CD4-positive, alpha-beta T cell treated with Interleukin-10 for 1 hour (primary cell): ENCODE measurements at places on chromosomes 3 and 15.

- DNase-seq, result no peak
Measured at GRCh38 chr15:70995383-70995970, 102.9 kb downstream of the LRRC49 start.

DNA sequence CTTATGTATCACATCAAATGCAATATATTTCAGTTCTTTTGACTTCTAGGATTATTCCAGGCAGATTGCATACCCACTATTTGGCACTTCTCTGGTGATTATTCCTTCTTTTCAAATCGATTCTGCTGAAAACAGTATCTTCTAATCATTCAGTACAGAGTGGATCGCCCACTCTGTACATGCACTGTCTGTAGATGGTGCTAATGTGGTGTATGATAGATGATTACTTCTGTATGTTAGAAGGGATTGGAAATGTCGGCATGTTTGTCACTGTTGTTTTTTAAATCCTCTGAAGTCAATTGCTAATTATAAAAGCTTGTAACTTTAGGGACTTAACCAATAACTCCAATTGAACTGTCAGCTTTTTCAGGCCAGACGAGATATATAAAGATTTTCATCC lies 642.5 kb downstream of the GRM7 start:
- no peak for DNase-seq

GRCh38 chr15:63912061-63912615 lies 78.4 kb upstream of the HERC1 start:
- DNase-seq, result no peak

- no peak for DNase-seq
Measured at GRCh38 chr3:169668957-169669741, 5.6 kb upstream of the MECOM start.

DNA sequence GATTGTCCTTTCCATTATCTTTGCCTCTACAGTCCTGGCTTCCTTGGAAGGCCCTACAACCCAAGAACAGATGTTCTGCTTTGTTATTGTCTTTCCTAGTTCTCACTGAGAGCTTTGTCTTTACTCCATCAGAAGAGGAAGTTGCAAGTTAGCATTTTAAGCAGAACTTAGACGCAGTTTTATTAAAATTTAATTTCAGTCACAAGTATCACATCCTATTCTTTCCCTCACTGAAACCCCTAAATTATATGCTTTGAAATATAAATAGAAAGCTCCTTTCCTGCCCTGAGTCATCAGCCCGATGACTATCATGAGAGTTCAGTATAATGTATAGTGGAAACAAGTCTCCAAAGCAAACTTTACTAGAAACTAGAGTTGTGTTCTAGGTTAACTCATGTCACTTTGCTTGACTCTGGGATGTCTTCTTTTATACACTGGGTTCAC lies 291.2 kb upstream of the RBMS3 start:
- DNase-seq, result peak; percentile 0

DNA sequence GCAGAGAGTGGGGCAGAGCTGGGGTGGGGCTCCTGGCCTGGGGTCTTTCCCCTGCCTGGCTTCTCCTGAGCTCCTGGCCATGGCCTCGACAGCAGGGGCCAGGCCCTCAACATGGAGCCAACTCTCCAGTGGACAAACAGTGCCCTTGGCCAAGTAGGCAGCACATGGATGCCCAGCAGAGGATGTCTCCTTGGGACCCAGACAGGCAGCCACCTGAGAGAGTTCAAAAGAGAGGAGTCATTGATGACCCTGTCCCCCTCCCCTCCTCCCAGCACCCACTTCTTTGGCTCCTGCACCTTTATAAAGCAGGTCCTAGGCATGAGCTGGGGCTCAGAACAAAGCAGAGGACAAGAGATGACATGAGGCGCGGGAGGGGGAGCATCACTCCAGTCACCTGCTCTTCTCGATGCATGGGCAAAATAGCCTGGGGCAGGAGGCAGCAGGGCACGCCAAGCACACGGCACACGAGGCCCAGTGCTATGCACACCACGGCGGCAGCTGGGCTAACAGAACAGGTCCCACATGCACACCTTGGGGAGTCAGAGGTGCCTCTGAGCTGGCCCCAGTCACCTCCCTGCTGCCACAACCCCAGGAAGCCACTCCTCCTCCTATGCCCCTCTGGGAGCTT lies 27.4 kb downstream of the SHISA5 start:
- no peak for DNase-seq

DNA sequence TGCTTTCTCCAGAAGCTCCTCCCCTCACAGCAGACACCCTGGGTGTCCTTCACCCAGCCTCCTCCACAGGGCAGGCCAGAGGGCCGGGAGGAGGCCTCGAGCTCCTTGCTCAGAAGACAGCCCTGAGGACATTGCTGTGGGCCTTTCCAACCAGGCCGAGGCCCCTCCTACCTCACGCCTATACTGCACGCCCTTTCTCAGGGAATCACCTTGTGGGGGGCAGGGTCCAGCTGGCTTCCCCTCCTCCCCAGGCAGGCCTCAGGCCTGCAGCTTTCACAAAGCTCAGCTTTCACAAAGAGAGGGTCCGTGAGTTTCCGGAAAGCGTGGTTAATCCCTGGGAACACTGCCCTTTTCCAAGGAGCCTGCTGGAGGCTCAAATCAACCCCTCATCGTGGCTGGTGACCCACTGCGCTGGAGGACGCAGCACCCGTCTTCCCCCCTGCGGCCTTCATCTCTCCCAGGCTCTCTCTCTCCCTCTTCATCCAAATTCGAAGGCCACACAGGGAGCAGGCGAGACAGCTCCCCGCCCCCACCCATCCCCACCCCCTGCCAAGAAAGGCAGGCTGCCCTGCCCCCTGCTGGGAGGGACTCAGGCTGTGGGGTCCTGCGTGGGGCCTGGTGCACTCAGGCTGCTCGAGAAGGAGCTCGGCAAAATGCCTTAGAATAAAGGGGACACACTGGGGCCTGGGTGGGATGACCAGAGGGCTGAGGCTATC lies 79.4 kb downstream of the OCA2 start:
- no peak for DNase-seq

DNA sequence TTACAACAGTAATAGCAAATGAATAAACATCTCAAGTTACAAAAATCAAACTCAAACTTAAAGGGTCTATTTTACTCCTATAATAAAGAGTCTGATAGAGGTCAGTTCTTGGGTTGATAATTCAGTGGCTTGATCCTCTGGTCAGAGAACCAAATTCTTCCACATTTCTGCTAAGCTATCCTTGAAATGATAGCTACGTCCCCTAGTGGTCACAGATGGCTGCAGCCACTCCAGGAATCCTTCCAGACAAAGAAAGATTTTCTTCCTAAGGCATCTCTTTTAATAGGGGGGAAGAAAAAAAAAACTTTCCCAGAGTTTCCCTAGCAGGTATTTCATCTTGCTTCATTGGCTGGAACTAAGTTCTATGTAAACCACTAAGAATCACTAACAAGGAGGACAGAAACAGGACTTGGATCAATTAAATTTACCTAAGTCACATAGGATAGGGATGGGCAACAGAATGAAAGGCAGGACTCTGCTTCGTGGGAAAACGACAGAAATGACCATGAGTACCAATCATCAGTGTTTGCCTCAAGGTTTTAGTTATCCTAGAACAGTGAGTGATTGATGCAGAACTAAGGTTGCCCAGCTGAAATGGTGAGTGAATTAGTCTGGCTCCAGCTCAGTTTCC lies 160.7 kb downstream of the STAC start:
- DNase-seq, result no peak

DNA sequence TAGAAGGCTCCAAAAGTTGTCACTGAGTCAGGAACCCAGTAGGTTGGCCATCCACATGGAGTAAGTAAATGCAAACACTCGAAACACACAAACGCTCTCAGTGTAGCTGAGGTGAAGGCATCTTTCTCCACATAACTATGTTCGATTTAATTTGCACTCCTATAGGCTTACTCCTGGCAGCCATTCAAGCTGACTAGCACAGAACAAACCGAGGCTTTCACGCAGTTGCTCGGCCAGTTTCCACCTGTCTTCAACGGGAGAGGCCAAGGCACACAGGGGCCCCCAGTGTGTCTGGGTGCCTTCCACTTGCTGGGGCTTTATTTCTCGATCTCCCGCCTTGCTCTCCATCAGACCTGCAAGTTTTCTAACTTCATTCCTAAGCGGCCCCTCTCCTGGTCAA lies 18.9 kb downstream of the RGMA start:
- no peak for DNase-seq

- no peak for DNase-seq
Measured at GRCh38 chr3:191123946-191124345, 75.1 kb upstream of the OSTN start.

GRCh38 chr3:38835939-38836338 lies 19.9 kb upstream of the SCN10A start:
- DNase-seq, result no peak

GRCh38 chr3:87624860-87625259 lies 348.5 kb upstream of the POU1F1 start:
- no peak for DNase-seq

GRCh38 chr3:147269907-147270306 lies 136.4 kb downstream of the ZIC4 start:
- no peak for DNase-seq

DNA sequence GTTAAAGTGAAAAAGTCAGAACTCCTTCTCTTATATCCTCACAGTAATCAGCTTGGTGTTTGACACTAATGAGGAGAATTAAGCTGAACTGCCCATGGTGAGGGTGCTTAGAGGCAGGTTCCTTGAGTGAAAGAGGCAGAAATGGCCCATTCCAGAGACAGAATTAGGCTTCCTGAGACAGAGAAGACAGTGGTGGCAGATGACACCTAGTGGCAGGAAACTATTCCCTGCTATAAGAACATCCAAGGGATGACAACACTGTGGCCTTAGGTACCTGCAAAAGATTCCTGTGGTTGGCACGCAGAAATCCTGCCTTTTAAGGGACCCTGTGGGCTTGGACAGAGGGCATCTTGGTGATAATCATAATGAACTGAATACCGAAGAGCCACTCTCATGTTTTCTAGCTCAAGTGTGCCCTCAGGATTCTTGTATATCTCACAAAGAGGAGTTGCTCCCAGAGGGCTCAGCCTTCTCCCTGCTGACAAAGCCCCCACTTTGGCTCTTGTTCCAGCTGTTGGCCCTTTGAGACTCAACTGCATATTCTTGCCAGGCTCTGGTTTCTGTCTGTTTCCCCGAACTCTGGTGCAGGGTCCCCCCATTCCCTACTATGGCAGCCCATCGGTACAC lies 56.0 kb downstream of the KBTBD12 start:
- DNase-seq, result peak; percentile 31

- DNase-seq, result no peak
Measured at GRCh38 chr3:102400766-102401165, 34.0 kb upstream of the ZPLD1 start.

GRCh38 chr3:44019736-44020135 lies 221.9 kb upstream of the TOPAZ1 start:
- DNase-seq, result no peak

- DNase-seq, result no peak
Measured at GRCh38 chr15:43508991-43509659, 8.3 kb upstream of the MAP1A start.

DNA sequence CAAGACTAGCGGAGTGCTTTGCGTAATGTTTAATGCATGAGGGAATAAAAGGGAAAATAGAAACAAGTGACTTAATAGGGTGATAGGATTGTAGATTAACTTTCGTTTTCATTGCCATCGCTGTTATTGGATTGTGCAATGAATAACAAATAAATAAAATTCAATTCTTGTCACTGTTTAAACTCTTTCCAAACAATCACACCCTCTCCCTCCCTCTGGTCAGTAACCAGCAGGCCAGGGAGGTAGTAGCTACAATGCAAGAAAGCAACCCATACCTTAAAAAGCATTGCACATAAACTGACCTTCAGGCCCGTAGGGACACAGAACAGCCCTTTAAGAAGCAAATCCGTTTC lies 705 bp upstream of the TFRC start:
- no peak for DNase-seq

DNA sequence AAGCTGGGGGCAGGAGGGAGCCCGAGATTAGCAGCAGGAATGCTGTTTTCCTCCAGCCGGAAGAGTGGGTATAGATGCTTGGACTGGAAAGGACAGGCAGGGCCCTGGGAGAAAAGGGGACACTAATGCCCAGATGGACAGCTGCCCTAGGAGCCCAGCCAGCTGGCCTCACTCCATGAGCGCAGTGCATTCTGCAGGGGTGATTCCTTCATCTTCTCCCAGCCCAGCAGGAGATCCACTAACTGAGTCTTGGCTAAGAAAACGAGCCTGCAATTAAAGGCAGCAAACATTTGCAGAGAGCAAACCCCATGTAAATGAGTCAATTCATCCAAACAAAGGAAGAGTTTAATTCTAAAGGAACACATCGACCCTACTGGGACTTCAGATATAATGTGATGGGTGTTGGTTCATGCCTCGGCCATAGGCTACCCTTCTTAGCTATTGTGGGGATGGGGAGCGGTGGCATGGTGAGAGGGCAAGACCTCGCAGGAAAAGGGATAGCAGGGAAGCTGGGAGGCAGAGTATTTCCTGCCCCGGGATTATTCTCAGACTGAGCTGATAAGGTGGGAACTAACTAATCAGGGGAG lies 13.3 kb upstream of the MINAR1 start:
- no peak for DNase-seq

DNA sequence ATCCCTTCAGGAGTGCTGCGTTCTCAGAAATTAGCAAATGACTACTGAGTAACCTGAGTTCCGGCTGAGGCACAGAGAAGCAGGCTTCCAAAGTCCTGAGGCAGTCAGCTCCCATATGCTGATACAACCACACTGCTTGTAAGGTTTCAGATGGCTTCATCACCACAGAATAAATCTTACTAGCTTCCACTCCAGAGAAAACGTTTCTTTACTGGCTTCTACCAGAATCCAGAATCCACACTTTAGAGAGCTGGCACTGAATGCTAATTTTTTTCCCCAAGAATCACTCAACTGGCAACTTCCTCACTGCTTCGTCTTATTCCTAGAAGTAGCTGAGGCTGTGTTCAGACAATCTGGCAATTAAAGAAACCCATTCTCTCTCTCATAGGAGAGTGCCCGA lies 21.4 kb downstream of the TAMM41 start:
- DNase-seq, result no peak

DNA sequence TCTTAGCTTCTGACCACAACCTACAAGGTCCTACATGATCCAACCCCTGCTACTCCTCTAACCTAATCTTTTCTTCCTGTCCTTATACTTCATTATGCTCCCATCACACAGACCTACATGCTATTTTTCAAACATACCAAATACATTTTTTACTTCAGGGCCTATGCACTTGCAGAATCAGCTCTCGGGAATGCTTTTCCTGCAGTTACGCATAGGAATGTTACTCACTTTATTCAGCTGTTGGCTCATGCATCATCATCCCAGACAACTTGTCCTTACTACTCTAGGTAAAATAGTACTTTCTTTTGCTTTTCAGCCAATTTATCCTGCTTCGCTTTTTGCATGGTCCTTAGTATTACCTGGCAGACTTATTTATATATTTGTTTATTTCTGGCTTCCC lies 105.6 kb downstream of the OXSM start:
- no peak for DNase-seq

- DNase-seq, result no peak
Measured at GRCh38 chr3:42492508-42493080, 9.8 kb upstream of the VIPR1 start.

GRCh38 chr3:63967675-63968611 lies 55.4 kb downstream of the PSMD6 start:
- peak; percentile 78 for DNase-seq

DNA sequence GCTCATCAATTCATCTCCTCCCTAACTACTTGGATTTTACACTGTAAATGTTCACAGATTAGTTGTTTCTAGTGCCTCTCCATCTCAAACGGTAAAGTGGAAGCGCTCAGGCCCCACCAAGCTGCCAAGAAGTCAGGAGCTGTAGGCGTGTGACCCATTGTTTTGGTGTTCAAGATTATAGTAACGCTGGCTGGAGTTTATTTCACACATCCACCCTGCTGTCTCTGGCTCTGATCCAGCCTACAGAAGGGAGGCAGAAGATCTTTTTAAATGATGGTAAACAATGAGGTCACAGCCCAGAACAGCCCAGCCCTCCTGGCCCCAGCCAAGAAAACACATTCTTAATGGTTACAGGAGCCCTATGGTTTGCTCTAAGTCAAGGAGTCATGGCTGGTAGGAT lies 25.7 kb upstream of the GALNT15 start:
- DNase-seq, result no peak
